ENCODE measurements at places on chromosomes 7 and 10.

- no peak for DNase-seq
Measured at GRCh38 chr10:116632596-116633215, 12.0 kb downstream of the PNLIPRP2 start.

DNA sequence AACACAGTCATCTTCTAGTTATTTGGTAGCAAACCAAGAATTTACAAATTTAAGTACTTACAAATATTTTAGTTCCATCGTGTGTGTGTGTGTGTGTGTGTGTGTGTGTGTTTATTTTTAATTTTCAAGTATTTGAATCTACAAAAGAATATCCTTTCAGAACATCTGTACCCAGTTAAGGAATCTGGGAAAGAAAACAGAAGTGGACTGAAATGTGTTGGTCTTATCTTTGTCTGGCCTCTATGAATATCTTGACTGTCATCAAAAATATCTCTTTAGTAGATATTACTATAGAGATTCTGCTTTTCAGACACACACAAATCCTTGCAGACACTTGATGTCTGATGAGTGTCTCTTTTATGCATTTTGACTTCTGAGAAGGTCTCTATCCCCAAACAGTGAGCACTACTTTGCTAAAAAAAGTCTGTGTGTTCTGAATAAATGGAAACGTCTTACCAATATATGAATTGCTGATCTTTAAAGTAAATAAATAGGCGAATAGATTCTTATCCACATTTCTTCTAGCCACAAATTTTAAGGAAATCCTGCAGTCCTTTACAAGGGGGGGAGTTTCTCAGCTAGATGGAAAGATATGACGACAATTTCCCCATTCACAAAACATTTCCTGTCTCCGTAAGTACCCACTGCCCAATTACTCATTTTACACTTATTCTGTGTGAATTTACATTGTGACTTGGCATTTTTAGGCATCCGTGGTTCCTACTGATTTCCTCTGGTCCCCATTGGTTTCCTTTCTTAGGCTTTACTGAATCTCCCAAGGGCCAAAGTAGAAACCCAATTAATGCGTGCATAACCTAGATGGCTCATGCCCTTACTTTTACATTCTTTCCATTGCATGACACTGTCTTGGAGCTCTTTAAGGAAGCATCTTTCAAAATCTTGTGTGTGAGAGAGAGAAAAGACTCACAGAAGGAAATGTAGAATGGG lies 36.0 kb downstream of the NRCAM start:
- DNase-seq = peak; percentile 7

GRCh38 chr7:30502470-30503251 lies 2.0 kb downstream of the GGCT start:
- DNase-seq = no peak

DNA sequence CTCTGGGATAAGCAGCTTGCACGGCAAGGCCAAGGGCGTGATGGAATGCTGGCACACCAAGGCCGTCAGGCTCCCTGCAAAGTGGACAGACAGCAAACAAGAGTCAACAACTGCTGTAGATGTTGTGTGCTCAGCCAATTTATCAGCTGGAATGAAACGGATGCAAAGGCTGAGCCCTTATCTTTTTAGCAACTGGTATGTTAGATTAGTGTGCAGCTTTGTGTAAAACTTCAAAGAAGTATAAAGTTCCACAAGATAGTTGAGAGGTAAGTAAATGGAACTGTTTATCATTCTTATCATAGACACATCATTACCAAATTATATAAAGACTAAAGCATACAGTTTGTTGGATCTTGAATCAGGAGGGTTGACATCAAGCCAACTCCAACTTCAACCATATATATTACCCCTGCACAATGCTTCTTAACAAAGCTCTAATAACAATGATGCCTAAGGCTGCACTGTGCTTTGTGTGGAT lies 289.0 kb downstream of the TNS3 start:
- no peak for DNase-seq

GRCh38 chr7:38242814-38243213 lies 30.6 kb downstream of the TARP start:
- DNase-seq = no peak

GRCh38 chr7:29401769-29402168 lies 161.9 kb upstream of the PRR15 start:
- DNase-seq = no peak

GRCh38 chr7:31125171-31125570 lies 73.1 kb downstream of the ADCYAP1R1 start:
- DNase-seq = no peak
